Stomach (tissue), 19 donors: ENCODE measurements at places on chromosomes 3 and 15. TPM values are rescaled to one million over a fixed set of nuclear protein-coding genes. Genes with fewer than 3 reads are reported as not detected.

The GOLGA8H gene
- polyA plus RNA-seq: 0.25 TPM

DNA sequence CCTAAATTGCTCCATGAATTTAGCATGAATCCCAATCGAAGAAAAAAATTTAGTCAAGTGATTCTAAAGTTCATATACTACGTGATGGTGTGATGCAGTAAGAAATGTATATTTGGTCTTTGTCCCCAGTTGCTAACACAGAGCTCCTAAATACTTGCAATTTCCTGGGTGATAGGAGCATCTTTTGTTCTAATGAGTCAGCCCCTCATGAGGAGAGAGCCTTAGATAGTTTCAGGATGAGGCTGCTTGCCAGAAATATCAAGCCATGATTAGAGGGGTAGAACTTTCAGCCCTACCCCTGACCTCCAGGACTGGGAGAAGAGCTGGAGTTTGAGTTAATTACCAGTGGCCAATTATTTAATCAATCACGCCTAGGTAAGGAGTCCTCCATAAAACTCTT lies 170.2 kb downstream of the PDE8A start:
- DNase-seq: no peak

- DNase-seq: no peak
Observed at GRCh38 chr3:29141197-29141917, 139.5 kb upstream of the RBMS3 start.

- no peak for DNase-seq
Observed at GRCh38 chr3:62815981-62816380, 59.2 kb downstream of the CADPS start.

DNA sequence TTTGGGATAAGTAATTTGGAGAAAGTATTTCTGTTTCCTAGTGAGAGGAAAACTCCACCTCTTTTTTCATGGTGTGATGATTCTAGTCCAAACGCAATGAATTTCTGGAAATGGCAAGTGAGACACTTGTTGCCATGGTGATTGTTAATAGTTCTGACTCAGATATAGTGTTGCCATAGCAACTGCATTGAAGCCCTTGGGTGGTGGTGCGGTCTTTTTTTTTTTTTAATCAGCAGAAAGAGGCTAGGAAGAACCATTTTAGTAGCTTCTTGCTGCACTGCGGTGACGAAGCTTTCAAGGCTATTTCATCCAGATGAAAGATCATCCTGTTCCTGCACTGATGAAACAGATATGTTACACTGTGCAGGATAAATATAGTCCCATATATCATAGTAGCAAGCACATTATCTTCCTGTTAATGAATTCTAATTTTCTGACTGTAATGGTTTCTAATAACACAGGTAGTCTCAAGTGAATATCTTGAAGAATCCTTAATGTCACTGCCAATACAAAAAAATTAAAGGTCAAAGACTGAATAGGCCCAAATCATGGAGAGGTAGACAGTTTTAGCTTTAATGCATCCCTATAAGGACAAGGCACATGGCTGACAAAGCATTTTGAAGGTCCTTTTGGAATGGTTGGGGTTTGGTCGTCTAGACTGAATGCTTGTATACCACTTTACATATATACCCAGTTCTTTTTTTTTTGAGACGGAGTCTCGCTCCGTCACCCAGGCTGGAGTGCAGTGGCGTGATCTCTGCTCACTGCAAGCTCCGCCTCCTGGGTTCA lies 125.1 kb upstream of the ZBTB20 start:
- DNase-seq: no peak
